Caudate nucleus (tissue), 63 donors: ENCODE measurements at places on chromosomes 3 and 15.

GRCh38 chr3:40020689-40021088, 211.3 kb downstream of the MYRIP start:
- DNase-seq = no peak

DNA sequence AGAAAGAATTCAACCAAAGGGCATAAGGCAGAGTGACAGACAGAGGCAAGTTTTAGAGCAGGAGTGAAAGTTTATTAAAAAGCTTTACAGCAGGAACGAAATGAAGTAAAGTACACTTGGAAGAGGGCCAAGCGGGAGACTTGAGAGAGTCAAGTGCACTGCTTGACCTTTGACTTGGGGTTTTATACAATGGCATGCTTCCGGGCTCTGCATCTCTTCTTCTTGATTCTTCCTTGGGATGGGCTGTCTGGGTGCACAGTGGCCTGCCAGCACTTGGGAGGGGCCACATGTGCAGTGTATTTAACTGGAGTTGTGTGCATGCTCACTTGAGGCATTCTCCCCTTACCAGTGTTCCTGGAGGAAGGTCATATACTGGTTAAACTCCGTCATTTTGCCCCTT, 30.4 kb upstream of the KLHL25 start:
- no peak for DNase-seq

GRCh38 chr3:59482684-59483083, 432.9 kb upstream of the CFAP20DC start:
- no peak for DNase-seq

DNA sequence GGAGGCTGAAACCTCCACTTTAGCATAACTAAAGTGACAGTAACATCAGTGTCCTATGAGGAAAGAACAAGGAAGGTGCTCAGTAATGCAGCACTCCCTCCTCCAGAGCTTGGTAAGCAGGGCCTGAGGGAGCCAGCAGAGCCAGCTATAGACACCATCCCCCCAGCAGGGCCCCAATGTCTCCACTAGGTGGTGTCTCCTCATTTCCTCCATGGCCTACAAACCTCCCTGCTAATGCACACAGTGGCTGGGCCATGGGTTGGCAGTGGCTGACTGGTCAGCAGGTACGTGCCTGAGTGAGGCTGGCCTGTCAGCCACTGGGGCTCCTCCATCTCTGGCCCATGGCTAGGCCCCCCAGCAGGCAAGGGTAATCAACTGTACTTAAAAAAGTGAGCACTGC, 13.6 kb downstream of the MRPS25 start:
- no peak for DNase-seq
